ENCODE measurements at places on chromosomes 5 and 9.

GRCh38 chr9:133597316-133597957 is 11.8 kb downstream of the FAM163B start:
- no peak for DNase-seq

GRCh38 chr9:86112057-86112456 is 12.7 kb upstream of the GOLM1 start:
- DNase-seq, result no peak

DNA sequence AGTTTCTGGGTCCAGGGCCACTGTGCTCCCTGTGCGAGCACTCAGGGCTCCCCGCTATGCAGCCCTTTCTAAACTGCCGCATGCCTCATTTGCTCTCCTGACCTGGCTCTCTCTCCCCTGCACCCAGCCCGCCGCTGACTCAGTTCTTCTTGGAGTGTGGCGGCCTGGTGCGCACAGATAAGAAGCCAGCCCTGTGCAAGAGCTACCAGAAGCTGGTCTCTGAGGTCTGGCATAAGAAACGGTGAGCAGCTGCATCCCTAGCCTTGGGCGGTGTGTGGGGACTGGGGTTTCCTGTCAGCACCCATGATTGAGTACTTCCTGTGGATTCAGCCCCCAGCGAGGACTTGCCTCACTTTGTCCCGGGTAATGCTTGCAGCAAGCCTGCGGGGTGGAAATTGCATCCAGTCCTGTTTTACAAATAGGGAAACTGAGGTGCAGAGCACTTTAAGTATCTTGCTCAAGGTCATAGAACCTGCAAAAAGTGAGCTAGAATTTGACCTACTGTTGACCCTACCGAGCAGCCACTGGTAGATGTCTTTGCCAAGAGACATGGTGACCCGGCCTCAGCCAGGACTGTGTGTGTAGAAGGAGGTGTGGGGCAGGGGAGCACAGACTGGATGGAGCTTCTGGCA is 27.9 kb downstream of the USP20 start:
- no peak for DNase-seq

DNA sequence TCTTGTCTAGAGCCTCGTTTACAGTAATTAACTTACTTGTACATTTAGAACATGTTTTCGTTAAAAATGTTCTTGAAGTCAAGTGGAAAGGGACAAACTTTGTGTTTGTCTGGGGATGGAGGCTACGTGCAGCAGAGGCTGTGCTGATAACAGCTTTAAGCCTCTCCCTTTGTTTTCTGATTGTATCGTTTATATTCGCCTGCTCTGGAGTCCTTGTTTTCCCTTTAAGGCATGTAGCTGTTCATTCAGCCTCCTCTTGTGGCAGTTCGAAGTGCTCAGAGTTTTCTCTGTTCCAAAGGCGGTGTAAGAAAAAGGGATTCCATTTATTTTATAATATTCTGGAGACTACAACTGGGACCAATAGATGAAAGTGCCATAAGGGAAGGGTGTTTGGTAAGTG is 1.9 kb downstream of the SLC36A1 start:
- DNase-seq, result no peak

GRCh38 chr5:54531546-54531945 is 14.0 kb downstream of the SNX18 start:
- DNase-seq, result no peak

- DNase-seq, result no peak
Measured at GRCh38 chr5:136006761-136007251, 22.0 kb upstream of the TGFBI start.

- DNase-seq, result no peak
Measured at GRCh38 chr5:173020154-173020581, 36.0 kb upstream of the CREBRF start.

DNA sequence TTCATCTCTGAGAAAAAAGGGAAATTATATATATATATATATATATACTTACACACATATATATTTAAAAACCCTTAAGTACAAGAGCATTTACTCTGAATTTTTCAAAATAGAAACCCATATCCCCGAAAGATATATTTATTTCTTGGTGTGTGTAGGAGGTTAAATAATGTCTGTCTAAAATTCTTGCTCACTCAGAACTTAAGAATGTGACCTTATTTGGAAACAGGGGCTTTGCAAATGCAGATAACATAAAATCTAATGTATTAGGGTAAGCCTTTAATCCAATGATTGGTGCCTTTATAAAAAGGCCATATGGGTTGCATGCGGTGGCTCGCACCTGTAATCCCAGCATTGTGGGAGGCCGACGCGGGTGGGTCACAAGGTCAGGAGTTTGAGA is 517.3 kb upstream of the TLE4 start:
- no peak for DNase-seq

DNA sequence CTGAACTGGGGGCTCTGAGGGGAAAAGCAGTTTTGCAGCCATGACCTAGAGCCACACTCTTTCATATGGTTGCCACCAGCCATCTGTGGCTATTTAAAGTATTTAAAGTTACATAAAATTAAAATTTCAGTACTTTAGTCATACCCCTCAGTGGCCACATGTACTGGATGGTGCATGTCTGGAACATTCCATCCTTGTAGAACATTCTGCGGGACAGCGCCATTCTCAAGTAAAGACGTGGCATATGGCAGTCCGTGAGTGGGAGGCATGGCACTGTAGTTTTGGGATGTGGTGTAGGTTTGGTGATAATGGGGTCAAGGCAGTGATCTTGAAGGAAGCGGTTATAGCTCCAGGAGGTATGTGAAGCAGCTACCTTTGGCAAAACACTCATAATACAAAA is 61.4 kb upstream of the NFIL3 start:
- DNase-seq, result no peak

- no peak for DNase-seq
Measured at GRCh38 chr5:180284149-180284548, 7.7 kb downstream of the MAPK9 start.

DNA sequence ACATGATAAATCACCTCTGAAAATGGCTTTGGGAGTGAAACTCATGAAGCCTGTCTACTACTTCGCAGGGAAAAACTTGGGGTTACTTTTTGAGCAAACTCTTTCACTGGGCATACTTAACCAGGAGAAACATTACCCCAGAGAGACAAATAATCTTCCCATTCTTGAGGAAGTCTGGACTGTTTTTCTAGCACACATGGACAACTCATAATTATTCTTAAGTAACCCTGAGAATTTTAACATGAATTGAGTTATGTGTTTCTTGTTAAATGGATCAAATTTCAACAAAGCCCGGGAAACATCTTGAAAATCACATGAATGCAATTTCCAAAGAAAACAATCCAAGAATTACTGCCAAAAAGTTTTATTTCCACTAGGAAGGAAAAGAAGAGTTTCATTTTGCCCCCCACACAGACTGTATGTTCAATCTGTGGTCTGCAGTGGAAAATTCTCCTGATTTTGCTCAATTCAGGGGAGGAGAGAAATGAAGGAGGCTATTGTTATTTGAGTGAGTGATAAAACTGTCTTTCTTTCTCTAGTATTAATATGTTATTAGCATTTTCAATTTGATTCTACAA is 564.8 kb upstream of the CLINT1 start:
- DNase-seq, result no peak

DNA sequence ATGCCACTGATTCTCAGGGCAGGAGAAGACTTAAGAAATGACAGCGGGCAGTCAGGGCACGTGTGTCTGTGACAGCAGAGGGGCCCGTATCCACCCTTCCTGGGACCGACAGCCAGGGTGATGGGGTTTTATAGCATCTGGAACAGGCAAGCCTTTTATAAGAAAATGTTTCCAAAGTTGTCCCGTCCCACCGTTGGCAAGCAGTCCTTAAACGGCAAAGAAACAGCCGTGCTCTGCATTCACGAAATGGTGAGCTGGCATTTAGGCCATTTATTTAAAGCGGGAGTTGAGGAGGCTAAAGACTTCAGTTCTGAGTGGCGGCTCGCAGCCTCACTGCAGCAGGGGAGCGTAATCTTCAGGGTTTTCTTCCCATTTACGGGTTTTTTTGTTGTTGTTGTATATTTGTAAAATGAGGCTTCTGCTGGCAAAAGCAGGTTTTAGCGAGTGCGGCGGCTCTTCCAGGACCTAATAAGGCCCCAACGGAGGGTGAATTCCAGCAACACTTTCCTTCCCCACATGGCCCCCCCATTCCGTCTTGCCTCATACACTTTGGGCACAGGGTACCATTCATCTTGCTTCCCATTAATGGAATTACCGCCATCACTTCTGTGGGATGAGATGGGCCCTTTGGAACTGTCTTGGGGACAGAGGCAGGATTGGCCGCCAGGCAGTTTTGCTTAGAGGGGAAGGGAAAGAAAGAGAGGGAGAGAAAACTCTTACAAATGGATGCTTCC is 15.8 kb downstream of the NEK6 start:
- no peak for DNase-seq

Data from thoracic aorta (tissue), 2 donors.